ENCODE measurements at places on chromosomes 4 and X.

GRCh38 chr4:40170588-40170987 is 26.2 kb upstream of the RHOH start:
- DNase-seq: no peak

GRCh38 chrX:100687128-100687527 is 43.1 kb downstream of the SRPX2 start:
- DNase-seq: no peak

- DNase-seq: no peak
Measured at GRCh38 chrX:23822397-23822796, 39.4 kb downstream of the SAT1 start.

- no peak for DNase-seq
Measured at GRCh38 chr4:125316401-125316790, 1.6 kb downstream of the FAT4 start.

- no peak for DNase-seq
Measured at GRCh38 chr4:86582410-86582809, 11.7 kb upstream of the PTPN13 start.

- no peak for DNase-seq
Measured at GRCh38 chr4:68432320-68432719, 14.9 kb upstream of the TMPRSS11E start.

GRCh38 chr4:183602557-183603027 is 56.4 kb downstream of the RWDD4 start:
- DNase-seq: no peak

DNA sequence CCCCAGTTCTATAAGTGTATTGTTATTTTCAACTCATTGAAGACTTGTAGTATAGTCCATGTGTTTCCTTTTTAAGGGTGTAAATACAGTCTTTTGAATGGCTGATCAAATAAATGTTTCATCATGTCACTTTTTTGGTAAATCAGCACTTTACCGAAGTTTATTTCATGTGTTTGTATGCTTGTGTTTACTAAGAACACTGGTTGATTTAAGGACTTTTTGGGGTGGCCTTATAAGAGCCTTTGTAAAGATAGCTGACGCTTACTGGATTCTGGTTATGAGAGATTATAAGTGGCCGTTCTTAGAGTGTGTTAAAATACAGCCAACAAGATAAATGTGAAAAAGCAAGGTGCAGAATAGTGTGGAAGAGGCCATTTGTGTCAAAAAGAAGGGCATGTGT is 2.6 kb downstream of the UBE2K start:
- DNase-seq: no peak

DNA sequence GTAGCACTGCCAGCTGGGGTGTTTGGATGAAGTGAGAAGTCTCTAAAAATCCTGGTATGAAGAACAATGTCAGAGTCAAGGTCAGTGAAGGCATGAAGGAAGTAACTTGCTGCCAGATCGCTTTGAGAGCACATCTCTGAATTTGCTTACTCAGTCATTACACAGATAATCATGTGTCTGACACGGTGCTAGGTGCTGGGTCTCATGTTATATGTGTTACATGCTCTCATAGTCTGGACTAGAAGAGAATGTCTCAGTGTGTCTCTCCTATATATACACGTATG is 337.9 kb downstream of the ARHGAP10 start:
- DNase-seq: no peak

DNA sequence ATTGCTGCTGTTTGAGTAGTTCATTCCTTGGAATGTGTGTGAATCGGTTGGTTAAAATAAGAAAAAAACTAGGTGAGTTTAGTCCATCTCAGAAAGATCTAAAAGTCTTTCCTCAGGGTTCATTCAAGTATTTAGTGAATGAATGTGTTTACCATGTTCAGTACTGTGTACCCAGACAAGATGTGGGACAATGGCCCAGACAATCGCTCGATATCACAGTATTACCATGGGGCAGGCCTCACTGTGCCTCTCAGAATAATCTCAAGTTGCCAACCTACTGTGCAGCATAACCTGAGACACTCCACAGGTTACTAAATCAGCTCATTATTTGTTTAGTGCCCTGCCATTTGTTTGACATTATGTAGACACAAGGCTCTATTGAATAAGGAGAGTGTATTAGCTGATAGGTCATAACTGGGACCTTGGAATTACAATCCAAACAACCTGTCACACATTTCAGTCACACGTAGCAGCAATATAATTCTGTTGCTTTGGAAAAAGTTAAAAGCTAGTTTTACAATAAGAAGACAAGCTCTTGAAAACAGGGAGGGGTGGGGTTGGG is 24.9 kb upstream of the AMOT start:
- DNase-seq: no peak

DNA sequence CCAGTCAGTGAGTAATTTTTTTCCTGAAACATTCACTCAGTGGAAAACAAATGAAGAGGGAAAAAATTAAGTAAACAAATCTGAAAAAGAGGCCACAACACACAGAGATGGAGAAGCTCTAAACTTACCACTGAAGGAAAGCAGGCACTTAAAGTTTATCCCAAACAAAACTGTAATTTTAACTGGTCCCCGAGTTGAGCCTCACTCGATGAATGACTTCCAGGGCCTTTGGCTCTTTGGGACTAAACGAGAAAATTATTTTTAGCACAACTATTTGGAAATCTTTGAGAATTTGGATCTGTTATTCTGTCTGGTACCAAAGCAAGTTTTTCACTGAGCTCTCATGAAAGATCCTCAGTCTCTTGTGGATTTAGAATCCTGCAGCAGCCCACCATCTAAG is at the start of gene C1QTNF7:
Gene C1QTNF7, plus strand, starts transcription at position 333 of the 400 bp plus-strand sequence. CDS start 7,711 bp downstream, outside the sequence.
- no peak for DNase-seq

GRCh38 chrX:100319716-100320115 is 90.4 kb downstream of the PCDH19 start:
- no peak for DNase-seq

DNA sequence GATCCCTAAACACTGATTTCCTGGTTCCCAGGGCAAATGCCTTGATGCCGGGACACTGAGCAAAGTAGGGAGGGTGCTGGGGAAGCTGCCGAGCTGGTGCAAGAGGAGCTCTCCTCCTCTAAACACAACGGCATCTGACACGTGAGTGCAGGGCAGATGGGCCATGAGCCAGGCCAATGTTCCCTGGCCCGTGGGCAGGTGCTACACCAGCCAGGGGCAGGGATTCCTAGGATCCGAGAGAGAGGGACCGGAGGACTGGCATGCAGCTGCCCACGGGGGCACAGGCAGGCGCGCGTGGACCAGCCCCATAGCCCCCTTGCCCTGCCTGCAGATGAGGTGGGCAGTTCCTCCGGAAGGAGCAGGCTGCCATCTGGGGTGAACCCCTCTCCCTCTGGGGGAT is 66.8 kb upstream of the AFAP1 start:
- DNase-seq: no peak
